ENCODE measurements at places on chromosomes 16 and 17.

- no peak for DNase-seq
Observed at GRCh38 chr17:55816532-55817396, 65.9 kb downstream of the PCTP start.

GRCh38 chr17:7931709-7932482 lies at the start of the genes CNTROB and TRAPPC1:
Gene CNTROB (plus strand): TSS chr17:7932206. CDS start chr17:7933080, 874 bp downstream.
Gene TRAPPC1 (minus strand): TSS chr17:7931946. CDS start chr17:7931829, 117 bp downstream.
- DNase-seq, result peak; percentile 100

DNA sequence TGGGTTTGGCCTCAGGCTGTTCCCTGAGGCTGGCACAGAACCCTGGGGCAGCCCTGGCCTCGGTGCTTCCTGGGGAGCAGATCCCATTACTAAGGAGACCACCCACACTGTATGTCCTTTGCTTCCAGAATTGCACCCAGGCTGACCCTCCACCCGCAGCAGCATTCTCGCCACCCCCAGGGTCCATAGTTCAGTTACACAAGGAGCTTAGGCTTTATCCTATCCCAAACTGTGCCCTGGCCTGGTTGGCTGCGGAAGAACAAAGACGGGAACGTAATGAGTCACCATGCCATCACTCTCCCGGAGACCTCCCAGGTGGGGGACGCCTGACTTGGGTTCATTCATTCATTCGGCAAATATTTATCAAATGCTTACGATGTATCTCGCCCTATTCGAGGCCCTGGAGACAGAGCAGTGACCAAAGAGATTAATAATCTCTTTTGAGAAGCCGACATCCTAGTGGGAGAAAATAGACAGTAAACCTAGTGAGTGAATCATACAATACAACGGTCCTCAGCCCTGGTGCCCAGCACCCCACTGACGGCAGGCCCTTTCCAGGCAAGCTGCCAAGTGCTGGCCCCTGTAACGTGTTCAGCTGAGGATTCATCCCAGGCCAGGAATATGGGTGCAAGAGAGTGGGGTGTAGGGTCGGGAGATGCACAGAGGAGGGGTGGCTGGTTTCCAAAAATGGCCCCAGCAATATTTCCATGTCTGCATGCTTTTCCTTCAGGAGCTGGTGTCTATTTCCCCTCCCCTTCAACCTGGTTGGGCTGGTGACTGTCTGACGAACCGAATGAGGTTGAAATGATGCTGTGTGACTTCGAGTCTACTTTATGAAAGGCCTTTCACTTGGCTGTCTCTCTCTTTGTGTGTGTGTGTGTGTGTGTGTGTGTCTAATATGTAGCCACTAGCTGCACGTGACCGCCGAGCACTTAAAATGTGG lies 134.2 kb downstream of the MGAT5B start:
- DNase-seq, result no peak

- no peak for DNase-seq
Observed at GRCh38 chr17:58488428-58488890, 251 bp upstream of the HSF5 start.

- no peak for DNase-seq
Observed at GRCh38 chr16:78549366-78549765, 449.9 kb downstream of the WWOX start.

DNA sequence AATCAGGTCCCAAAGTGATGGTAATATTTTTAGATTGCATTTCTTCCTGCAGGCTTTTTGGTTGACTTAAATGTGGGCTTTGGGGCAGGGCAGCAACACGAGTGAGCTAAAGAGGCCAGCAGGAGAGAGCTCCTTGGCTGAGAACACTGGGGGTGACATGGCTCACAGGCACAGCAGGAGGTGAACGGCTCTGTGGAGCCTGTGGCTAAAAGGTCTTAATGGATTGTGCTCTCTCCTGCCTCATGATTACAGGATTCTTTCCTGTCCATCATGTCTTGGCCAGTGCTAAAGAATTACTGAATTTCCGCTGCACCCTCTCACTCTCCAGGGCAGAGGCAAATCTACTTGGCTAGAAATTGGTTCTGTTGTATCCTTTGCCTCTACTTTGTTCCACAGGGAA lies 366.6 kb downstream of the HS3ST4 start:
- DNase-seq, result no peak

GRCh38 chr16:84654998-84655397 lies 6.7 kb downstream of the KLHL36 start:
- no peak for DNase-seq

DNA sequence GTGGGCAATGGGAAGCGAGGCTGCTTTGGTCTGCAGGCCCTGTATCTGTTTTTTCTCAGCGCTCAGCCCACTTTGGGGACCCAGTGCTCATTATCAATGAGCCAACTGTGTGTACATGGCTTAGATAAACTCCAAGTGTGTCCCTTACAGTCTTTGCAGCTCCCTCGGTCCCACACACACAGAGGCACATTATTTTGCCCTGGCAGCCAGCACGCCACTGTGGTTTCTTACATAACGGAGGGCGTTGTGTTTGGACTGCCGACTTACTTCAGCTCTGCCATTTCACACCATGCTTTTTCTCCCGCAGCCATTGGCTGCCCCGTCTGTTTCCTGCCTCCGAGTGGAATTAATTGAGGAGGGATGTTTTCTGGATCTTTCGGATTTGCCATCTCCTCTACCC lies 56.5 kb upstream of the CLEC18A start:
- no peak for DNase-seq

DNA sequence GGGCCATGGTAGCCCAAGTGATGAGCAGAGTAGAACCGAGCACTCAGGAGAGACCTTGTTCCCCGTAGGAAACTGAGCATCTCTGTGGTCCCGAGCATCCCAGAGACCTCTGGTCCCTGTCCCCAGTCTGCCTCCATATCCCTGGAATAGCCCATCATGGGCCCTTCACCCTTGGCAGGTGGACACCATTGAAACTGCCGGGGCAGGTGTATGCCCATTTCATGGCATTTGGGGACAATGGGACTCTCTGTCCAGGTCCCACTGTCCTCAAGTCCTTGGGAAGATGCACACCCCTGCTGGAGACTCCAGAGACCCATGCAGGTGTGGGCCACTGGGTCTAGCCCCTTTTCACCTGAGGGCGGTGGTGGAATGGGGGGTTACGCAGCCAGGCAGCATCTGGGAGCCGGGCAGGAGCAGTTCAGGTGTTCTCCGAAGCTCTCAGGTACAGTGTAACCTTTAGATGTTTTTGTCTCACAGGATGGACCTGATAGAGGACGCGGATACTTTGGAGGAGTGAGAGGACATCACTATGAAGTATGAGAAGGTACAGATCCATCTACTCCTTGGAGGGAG lies 75.9 kb downstream of the GOSR1 start:
- no peak for DNase-seq

GRCh38 chr16:49015225-49015592 lies 266.4 kb downstream of the CBLN1 start:
- DNase-seq, result no peak

DNA sequence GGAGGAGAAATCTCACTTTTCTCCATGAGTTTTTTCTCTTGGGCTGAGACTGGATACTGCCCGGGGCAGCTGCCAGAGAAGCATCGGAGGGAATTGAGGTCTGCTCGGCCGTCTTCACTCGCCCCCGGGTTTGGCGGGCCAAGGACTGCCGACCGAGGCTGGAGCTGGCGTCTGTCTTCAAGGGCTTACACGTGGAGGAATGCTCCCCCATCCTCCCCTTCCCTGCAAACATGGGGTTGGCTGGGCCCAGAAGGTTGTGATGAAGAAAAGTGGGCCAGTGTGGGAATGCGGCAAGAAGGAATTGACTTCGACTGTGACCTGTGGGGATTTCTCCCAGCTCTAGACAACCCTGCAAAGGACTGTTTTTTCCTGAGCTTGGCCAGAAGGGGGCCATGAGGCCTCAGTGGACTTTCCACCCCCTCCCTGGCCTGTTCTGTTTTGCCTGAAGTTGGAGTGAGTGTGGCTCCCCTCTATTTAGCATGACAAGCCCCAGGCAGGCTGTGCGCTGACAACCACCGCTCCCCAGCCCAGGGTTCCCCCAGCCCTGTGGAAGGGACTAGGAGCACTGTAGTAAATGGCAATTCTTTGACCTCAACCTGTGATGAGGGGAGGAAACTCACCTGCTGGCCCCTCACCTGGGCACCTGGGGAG lies 19.1 kb downstream of the NGFR start:
- DNase-seq, result no peak

DNA sequence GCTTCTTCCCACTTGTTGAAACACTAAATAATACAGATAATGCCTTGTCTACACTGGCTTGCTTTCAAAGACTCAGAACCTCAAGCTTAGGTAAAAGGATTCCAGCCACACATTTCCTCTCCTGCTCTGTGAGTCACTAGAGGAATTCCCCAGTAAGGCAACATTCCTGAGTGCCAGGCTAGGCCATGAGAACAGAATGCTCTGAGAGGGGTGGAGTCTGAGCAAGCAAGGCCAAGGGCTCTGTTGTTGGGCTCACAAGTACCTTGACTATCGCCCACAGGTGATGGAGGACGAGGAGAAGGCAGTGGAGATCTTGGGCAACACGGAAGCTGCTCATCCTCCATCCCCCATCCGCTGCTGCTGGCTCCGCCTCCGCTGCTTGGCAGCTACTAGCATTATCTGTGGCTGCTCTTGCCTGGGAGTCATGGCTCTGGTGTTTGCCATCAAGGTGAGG lies 6.7 kb upstream of the PHKG2 start:
- DNase-seq, result no peak

GRCh38 chr17:35063514-35064223 lies at the start of gene RFFL:
Gene RFFL (minus strand): TSS chr17:35063707. CDS start chr17:35026553, 37,154 bp downstream.
- DNase-seq, result peak; percentile 82

GRCh38 chr17:21460358-21460757 lies 84.2 kb downstream of the KCNJ12 start:
- DNase-seq, result no peak

GRCh38 chr17:29615492-29616299 lies 7.0 kb downstream of the CORO6 start:
- DNase-seq, result peak; percentile 87

GRCh38 chr16:48225456-48225855 lies 18.6 kb upstream of the LONP2 start:
- no peak for DNase-seq

- no peak for DNase-seq
Observed at GRCh38 chr16:86874141-86874540, 295.8 kb downstream of the FOXL1 start.

DNA sequence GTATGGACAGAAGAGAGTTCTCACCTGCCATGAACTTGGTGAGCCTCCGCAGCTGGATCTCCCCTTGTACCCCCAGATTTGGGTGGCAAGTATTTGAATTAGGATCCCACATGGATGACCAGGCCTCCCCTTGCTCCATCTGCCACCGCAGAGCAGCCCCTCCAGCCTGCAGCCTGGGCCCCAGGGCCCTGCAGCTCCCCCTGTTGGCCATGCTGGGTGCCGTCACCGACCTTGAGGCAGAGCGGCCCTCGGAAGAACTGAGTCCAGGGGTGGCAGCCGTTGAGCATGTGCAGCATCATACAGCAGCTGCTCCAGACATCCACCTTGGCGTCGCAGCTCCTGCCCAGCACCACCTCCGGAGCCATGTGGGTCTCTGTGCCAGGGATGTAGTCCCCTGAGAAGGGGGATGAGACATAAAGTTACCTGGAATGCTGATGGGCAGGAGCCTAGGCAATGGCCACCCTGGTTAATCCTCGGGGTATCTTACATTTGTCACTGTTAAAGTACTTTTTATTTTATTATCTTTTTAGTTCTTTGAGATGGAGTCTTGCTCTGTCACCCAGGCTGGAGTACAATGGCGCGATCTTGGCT lies 9.0 kb upstream of the SPATA32 start:
- DNase-seq, result peak; percentile 54

GRCh38 chr16:65254144-65254543 lies 132.3 kb upstream of the CDH11 start:
- no peak for DNase-seq
